ENCODE measurements at places on chromosomes 1 and 21.
A peak's percentile ranks its signal among the peaks of the same experiment; 100 is the strongest.

DNA sequence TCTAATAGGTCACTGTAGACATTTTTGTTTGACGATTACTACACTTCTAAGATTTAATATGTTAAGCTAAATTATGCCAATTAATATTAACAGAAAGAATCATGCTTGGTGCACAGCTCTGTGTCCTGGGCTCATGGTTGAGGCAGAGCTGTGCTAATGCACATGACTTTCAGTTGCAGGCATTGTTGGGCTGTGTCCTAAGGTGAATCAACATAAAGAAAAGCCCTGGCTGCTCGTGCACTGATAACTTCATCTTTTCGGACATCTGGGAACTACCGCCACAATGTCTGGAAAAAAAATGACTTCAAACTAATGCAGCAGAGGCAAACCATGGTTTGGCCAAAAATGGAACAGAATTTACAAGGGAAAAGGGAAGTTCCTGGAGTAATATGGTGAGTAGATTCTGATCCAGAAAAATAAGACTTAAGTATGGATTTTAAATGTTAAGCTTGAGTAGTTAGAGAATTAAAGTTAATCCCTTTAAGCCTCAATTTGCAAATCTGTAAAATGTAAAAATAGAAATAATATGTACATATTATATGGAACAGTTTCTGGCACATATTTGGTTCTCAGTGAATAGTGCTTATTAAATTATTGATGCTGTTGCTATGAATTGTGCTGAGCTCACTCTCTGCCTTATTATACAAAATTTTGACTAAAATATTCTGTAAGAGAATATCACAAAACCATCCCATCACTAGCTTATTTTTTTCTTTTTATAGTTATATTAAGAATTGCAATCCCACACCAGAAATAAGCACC is 186.1 kb downstream of the BRINP2 start:
- no peak for DNase-seq

DNA sequence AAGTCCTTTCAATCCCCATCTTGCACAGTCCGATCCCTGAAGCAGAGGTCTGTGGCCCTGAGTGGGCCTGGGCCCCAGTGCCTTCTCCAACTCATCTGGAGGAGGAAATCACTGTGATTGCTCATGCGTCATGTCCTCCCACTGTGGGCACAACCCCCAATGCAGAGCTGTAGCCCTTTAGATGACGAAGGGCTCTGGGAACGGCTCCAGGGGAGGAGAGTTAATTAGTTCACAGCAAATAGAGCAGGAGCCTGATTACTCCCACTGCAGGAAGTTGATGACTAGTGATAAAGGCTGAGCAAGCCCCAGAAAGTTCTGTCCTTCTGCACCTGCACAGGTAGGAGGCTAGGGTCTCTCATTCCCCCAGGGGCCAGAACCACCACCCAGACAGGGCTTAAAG is 111.5 kb downstream of the CCDC185 start:
- no peak for DNase-seq

GRCh38 chr1:43464681-43465504 is 11.2 kb upstream of the HYI start:
- no peak for DNase-seq

GRCh38 chr1:193951984-193952383 is 765.6 kb upstream of the B3GALT2 start:
- no peak for DNase-seq

GRCh38 chr1:955474-955873 is 3.6 kb downstream of the NOC2L start:
- peak; percentile 40 for DNase-seq

GRCh38 chr21:35231090-35231489 is 182.0 kb upstream of the RUNX1 start:
- no peak for DNase-seq

DNA sequence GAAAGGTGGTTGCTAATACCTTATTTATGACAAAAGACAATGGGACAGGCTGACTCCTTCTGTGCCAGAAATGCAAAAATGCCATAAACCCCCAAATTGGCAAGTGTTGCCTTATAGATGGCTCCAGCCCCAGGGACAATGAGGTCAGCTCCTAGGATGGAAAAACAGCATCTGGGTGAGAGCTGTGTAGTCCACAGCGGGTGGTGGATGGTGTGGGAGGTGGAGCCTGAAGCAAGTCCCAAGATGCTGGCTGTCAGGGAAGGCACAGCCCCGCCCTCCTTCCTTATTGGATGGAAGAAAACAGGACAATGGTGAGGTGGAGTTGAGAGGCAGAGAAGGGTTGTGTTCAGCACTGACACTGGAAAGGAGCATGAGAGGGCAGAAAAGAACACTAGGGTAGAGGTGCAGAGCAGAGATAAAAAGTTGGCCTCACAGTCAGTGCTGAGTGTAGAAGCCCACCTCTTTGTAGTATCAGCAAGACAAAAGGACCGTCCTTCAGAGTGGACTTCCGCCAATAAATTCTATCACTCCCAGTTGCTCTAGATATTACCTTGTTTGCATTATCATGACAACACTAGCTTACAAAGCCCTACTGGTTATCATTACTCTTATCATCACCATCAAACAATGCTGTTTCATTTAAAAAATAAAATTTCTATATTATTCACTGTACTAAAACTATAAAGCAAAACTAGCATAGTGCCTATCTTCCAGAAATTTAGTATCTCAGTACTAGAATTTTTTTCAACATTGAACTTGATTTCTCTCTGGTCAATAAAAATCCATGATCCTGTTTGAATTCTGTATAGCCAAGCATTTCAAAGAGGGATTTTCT is 3.7 kb upstream of the SDE2 start:
- peak; percentile 97 for DNase-seq

Data from hematopoietic multipotent progenitor cell treated with erythropoietin and hydrocortisone succinate and interleukin-3 and kit ligand, for 4 days (in vitro differentiated cells).